ENCODE measurements at places on chromosomes 1 and 21.

- no peak for DNase-seq
Observed at GRCh38 chr1:231611851-231612250, 14.7 kb upstream of the DISC1 start.

GRCh38 chr1:14944471-14944985, 209.0 kb upstream of the TMEM51 start:
- no peak for DNase-seq

DNA sequence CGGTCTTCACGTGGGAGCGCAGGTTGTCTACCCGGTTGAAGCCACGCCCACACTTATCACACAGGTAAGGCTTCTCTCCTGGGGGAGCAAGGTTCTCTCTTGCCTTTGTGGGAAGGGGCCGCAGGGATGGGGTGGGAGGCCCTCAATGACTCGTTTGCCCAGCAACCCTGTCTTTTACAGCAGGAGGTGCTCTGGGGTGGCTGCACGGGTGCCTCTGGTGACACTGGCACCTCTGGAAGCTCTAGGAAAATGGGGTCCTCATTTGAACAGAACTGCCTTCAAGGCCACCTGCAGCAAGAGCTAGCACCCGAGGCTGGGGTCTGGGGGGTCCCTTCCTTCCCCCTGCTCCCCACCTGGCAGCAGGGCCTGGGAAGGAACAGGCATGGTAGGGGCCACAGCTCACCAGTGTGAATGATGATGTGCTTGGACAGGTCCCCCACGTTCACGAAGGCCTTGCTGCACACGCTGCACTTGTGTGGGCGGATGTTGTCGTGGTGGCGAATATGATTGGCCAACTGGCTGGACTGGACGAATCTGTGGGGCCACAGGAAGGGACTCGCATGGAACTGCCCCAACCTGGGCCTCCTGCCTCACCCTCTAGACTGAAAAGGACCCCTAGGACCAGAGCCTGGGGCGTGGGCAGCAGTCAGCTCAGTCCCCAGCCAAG, 33.1 kb downstream of the ZBTB17 start:
- DNase-seq = no peak

DNA sequence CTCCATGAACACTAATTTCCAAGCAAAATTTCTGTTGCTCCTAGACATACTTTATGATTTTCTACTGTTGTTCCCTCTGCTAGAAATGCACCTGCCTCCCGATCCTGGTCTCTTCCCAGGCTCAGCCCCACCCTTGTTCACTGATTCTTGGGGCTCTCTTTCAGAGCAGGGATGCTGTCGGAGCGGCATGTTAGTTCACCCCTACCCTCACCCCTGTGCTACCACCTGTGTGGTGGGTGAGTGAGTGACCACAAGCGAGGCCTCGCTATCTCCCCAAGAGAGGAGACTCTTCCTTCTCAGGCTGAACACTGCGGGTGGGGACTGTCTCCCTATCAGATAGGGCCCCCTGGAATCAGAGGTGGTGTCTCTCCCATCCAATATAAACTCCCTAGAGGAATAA, 4.9 kb upstream of the S100A8 start:
- no peak for DNase-seq

DNA sequence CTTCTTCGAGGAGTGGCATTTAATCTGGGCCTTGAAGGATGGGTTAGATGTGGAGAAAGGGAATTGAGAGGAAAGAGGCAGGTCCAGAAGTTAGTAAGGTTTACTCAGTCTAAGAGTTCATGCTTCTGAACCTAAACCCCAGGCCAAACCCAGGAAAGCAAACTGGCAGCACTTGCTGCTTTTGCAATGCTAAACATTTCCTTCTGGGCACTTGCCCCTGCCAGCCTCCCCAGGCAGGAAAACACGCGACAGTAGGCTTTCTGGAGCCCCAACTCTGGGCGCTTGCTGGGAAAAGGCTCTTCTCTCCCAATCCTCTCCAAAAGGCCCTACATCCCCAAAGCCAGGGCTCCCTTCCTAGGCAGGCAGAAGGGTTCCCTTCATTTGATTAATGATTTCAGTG, 2.5 kb downstream of the OLFML2B start:
- DNase-seq = no peak

Measured in liver (tissue), 10 donors.